T-helper 2 cell treated with Interferon-gamma antibody and Interleukin-4, amounts not matched to agents 5 μg/mL and 100 μg/mL, for 36 hours (primary cell): ENCODE measurements at places on chromosomes 16 and 17.

DNA sequence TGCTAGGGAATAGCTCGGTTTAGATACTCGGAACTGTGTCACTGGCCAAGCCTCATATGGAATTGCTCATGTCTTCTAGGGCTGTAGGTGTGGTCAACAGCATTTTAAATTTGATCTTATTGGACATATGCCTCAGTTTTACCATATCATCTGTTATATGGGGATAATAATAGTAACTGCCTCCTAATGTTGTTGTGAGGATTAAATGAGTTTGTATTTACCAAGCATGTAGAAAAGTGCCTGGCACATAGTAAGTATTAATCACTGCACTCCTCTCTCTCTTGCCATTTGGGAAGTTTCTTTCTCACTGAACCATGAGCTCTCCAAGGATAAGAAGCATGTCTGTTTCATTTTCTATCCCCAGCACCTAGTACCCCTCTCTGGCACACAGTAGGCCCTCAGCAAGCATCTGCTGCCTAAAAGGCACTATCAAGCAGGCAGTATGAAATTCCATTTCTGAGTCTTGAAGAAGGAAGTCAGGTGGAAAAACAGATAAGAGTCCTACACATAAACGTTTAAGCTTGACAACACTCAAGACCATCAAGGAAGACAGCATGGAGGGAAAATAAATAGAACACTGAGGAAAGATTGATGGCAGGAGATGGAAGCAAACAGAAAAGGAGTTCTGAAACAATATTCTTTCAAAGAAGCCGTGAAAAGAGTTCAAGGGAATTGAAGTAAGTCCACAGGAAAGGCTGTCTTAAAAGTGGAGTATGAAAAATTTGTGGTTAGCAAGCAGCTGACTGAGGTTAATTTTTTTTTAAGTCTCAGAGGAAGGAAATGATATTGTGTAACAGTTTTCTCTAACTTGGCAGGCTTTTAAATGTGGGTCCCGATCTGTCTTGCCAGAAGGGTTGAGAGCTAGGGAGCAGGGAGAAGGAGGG lies 2.2 kb upstream of the ATP6V0A1 start:
- DNase-seq: no peak

- no peak for DNase-seq
Measured at GRCh38 chr17:42457107-42457792, 1.4 kb upstream of the ATP6V0A1 start.

DNA sequence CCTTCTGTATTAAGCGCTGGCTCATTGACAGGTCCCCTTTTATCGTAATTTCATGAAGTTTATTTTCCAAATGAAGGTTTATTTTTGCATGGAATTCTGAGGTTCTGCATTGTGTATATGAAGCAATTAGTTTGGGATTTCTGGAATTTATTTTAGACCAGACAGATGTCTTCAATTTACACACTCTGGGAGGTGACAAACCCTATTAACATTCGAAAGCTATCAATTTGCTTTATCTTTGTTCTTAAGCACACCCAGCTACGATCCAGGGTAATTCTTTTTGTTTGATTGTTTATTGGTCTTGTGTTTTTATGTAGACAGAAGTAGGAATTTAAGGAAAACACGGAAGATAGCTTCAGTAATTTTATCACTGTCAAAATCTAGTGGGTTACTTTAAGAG lies 264.6 kb downstream of the HS3ST3A1 start:
- DNase-seq: no peak

DNA sequence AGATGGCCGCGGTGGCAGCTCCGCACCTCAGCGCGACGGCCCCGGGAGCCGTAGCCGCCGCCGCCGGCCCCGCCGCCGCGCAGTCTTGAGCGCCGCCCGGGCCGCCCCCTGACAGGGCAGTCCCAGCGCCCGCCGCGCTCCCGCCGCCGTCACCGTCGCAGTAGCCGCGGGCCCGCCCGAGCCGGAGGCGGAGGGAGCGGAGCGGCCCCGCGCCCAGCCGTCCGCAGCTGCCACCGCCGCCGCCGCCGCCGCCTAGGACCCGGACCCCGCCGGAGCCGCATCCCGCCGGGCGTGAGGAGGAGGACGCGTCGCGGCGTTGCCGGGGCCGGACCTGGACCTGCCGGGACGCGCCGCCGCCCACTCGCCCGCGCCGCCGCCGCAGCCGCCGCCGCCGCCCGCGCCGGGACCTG lies 218 bp downstream of the TNRC6C start:
- DNase-seq: no peak

GRCh38 chr17:55437159-55437605 lies 15.5 kb upstream of the MMD start:
- no peak for DNase-seq

DNA sequence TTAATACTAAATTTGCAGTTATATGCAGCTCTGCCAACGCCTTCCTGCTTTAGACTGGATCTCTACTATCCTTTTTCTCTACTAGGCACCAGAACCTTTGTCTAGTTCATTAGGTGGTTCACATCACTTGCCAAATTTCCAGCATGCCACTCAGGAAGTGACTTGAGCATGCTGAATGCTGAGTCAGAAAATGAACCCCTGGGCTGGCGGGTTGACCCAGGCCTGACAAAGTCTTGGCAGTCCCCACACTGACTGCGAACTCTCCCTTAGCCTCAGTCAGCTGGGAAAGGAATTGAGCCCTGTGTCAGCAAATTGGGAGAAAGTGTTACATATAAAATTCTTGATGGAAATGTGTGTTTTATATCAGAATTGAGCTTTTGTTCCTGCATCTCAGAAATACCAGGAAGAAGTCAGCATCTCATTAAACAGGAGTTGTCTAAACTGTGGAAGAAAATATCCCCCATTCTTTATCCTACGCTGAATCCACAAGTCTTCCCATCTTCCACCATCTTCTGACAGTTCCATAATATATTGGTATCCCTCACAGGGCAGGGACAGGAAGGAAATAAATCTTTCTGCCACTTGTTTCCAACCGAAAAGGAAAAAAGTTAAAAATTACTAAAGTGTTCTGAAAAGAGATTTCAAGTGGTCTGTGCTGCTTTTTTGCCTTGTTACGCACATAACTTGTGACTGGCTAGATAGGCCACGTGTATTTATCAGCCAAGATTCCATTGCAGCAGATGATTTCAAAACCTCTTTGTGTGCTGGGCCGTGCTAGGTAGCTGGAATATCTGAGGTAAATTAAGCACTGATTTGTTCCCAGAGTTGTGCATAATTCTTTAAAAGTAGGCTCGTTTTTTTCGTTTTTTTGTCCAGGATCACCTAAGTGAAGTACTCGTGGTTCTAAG lies 16.7 kb upstream of the SLC12A3 start:
- DNase-seq: no peak

GRCh38 chr16:25210758-25211157 lies 6.0 kb upstream of the AQP8 start:
- DNase-seq: peak; percentile 8
